Effector CD8-positive, alpha-beta T cell (primary cell): ENCODE measurements at places on chromosomes 6 and 20.

- no peak for DNase-seq
These were observed 20.4 kb downstream of the PRSS16 start for GRCh38 chr6:27267857-27268434.

DNA sequence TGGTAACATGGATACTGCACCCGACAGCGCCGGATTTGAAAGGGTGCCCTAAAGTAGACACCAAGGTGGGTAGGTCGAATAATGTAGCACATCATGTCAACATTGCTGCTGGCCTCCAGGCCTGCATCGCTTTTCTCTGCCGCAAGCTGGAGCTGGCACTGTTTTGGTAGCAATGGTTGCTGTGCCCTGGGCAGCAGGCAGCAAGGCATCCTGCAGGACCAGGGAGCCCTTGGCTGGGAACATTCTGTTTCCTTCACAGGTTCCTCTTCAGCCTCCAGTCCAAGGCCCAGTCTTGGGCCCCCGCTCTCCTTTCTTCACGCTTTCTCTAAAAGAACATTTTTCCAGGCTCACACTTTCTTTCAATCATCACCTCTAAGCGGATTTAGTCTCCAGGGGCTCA is 365.8 kb upstream of the JARID2 start:
- no peak for DNase-seq

GRCh38 chr6:29477923-29478450 is 9.8 kb downstream of the MAS1L start:
- no peak for DNase-seq

GRCh38 chr6:169324656-169325459 is 71.2 kb upstream of the THBS2 start:
- DNase-seq, result no peak

DNA sequence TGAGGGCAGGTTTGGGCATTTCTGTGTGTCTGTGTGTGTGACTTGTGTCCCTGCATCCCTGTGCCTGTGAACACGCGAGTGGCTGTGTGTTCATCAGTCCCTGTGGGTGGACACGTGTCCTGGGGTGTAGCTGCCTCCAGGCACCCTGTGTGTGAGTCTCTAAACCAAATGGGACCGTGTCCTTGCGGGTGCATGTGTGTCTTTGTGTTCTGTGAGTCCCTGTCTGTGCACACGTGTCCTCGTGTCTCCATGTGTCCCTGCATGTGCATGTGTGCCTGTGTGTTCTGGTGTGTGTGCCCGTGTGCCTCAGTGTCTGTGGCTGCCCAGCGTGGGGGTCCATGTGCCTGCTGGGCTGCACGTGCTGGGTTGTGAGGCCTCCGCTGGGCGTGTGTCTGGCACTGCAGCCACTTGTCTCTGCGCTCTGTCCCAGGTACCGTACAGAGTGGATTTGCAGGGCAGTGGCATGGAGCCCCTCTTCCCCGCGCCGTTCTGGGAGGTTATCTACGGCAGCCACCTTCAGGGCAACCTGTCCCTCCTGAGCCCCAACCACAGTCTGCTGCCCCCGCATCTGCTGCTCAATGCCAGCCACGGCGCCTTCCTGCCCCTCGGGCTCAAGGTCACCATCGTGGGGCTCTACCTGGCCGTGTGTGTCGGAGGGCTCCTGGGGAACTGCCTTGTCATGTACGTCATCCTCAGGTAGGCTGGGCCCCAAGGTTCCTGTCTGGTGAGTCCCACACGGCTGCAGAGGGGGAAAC is 8.2 kb upstream of the LKAAEAR1 start:
- DNase-seq, result no peak

- no peak for DNase-seq
These were observed 542.0 kb upstream of the RNF217 start for GRCh38 chr6:124420116-124420840.

- no peak for DNase-seq
These were observed 6.8 kb downstream of the NOX3 start for GRCh38 chr6:155448668-155449449.

DNA sequence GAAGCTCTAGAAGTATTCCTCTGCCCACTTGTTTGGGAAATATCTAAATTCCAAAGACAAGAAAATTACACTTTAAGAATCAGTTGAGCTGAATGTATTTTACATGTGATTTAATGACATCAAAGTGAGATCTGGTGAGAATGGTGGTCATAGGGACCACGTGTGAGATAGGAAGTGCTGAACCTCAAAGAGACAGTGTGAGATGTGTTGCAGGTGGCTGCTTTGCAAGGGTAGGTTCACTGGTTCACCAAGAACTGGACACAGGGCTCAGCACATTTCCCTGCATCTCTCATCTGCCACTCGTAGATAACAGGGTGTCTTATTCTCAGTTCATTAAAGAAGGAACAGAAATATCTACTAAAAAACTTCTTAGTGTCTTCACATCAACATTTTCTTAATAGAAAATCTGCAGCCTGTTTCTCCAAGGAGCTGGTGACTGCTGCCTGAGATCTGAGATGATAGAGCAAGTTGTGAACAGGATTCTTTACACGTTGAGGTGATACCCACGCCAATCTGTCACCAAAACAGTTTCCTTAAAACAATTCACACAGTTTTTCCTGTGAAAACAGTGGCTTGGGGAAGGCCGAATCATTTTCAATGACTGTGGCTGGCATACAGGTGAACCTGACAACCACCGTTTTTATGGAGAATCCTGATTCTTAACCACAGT is 7.2 kb downstream of the CCR6 start:
- DNase-seq, result no peak

- no peak for DNase-seq
These were observed 24.7 kb downstream of the C20orf203 start for GRCh38 chr20:32648761-32649650.

- no peak for DNase-seq
These were observed 16.7 kb downstream of the FARS2 start for GRCh38 chr6:5278047-5278446.

- DNase-seq, result no peak
These were observed 63.3 kb upstream of the MAP7 start for GRCh38 chr6:136613477-136613876.

GRCh38 chr20:23475395-23475794 is 15.5 kb upstream of the CST8 start:
- DNase-seq, result no peak

GRCh38 chr20:34713194-34713943 is 9.2 kb downstream of the TP53INP2 start:
- DNase-seq, result no peak

GRCh38 chr6:139253656-139254055 is 38.1 kb downstream of the TXLNB start:
- no peak for DNase-seq

DNA sequence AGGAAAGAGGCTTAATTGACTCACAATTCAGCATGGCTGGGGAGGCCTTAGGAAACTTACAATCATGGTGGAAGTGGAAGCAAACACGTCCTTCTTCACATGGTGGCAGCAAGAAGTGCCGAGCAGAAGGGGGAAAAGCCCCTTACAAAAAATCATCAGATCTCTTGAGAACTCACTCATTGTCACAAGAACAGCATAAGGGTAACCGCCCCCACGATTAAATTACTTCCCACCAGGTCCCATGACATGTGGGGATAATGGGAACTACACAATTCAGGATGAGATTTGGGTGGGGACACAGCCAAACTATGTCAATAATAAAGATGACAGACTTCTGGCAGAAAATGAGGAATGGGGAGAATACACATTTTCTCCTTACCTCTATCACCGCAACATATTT is 20.5 kb upstream of the OCSTAMP start:
- DNase-seq, result no peak

- DNase-seq, result no peak
These were observed 64.4 kb upstream of the TFB1M start for GRCh38 chr6:155378724-155379123.

DNA sequence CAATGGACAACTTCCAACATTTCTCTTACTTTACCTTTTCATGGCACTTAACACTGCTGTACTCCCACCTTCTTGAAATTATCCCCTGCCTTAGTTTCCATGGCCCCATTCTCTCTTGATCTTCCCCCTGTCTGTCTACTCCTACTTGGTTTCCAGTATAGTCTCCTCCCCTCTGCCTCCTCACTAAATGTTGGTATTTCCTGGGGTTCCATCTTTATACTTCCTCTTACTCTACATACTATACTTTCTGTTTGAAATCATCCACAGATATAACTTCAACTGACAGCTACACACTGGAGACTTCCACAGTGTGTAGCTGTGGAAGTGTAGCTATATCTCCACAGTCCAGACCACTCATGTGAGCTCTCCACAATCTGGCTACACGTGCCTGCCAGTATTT is 13.5 kb downstream of the ZHX3 start:
- no peak for DNase-seq

DNA sequence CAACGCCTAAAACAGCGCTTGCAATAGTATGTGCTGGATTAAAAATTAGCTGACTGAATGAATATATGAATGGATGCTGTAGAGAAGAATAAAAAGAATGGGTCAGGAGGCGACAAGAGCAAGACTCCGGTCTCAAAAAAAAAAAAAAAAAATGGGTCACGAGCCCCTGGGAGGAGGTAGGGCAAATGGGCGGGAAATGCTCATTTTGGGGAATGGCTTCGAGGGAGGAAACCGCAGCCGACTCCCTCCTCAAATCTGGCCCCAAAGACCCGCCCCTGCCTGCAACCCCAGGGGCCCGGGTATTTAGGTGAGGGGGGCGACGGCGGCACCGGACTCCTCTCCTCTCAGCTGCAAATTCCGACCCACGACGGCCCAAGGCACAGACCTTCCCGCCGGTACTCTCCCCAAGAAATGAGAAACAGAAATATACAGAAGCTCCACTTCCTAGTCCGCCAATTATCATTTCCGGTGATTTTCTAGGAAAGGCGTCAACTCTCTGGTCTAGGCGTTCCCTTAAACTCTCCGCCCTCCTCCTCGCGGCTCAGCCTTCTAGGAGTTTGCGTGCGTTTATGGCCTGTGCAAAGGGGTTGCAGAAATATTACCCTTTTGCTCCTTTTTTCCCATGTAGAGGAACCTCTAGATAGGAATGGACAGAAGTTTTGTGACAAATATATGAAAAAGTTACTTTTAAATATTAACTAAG is at the start of gene ZNF311:
Gene ZNF311 (minus strand): TSS at position 133 of the 703 bp plus-strand sequence. CDS start 1,361 bp downstream, outside the sequence.
- DNase-seq, result no peak

GRCh38 chr6:157261606-157262005 is 61.7 kb downstream of the TMEM242 start:
- no peak for DNase-seq

DNA sequence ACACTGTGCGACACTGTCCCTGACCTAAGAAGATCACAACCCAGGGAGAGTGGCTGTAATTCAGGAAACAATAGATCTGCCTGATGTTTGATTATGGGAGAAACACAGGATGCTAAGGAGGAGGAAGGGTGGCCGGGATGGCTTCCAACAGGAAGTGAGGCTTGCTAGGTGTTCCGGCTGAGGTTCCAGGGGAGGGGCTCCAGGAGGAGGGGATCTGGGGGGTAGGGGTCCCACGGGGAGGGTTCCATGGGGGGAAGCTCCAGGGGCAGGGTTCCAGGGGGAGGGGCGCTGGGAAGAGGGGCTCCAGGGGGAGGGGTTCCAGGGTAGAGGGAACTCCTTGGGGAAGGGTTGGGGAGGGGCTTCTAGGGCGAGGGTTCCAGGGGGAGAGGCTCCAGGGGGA is 48.6 kb downstream of the DAAM2 start:
- DNase-seq, result no peak

GRCh38 chr6:165186041-165186440 is 123.4 kb downstream of the C6orf118 start:
- DNase-seq, result no peak

GRCh38 chr6:25053875-25054371 is 118.2 kb upstream of the RIPOR2 start:
- DNase-seq, result no peak

DNA sequence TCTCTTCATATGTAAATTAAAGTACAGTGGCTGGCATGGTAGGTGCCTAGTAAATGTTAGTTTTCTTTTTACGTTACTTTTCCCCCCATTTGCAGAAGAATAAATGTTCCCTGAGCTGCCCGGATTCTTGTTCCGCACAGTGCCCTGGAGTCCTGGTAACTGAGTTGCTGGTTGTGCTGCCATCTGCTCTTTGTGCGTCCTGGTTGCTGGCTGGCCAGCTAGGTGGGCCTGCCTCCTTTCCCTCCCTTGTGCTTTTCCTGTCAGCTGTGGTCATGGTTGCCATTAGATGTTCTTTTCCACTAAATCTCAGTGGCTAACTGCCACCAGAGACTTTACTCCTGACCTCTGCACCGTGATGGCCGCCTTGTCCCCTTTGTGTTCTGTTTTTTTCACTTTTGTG is 28.6 kb downstream of the CEP43 start:
- no peak for DNase-seq

GRCh38 chr20:16615199-16615598 is 42.0 kb upstream of the KIF16B start:
- no peak for DNase-seq

GRCh38 chr6:125554456-125554855 is 195.0 kb upstream of the HEY2 start:
- no peak for DNase-seq

DNA sequence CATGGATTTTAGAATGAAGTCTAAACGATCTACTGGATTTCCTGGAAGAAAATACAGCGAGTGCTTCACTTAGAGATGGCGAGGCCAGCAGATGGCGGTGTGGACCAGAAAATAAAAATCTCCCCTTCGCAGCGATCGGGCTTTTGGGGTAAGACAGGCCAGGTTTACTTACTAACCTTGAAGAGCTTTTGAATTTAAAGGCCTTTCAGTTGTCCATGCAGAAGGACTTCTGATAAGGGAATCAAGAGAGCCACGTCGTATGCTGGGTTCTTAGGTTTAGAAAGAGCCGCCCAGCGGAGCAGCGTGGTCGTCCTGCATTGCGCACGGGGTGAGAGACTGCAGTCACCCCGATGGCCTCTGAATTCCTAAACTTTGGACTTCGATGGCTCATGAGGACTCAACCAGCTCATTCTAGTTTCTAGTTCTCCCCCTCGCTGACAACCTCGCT is 125.2 kb upstream of the RALGAPA2 start:
- DNase-seq, result no peak

DNA sequence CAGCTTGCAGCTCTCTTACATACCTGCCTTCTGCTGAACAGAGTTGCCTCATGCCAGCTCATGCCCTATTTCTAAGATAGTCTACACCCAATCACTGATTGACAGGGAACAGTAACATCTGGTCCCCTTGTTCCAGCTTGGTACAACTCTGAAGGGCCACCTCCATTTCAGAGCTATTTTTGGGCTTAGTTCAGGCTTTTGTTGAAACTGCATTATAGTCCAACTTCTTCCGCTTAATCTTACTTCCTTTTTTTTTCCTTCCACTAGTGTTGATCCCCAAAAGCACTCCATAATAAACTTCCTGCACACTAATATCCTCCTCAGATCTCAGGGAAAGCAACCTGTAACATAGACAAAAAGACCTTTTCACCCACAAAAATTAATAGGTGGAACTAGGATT is 65.7 kb upstream of the TNFRSF21 start:
- DNase-seq, result no peak

GRCh38 chr6:109455437-109456110 is at the start of gene MICAL1:
MICAL1 (minus strand) TSS chr6:109455772; CDS start chr6:109454196, 1,576 bp downstream.
- DNase-seq, result peak; percentile 69
